IMR-90 (cell line): ENCODE measurements at places on chromosomes 7 and 10. TPM values are rescaled to one million over a fixed set of nuclear protein-coding genes. Genes with fewer than 3 reads are reported as not detected.

GRCh38 chr10:88194961-88195367 is 331.5 kb downstream of the PTEN start:
- H3K27ac ChIP-seq, result no peak overlapping the region
- H3K36me3 ChIP-seq, result no peaks in the 10 kb centered on the region
- H3K4me3 ChIP-seq, result no peak overlapping the region
- no peaks in the 10 kb centered on the region for H3K27me3 ChIP-seq

DNA sequence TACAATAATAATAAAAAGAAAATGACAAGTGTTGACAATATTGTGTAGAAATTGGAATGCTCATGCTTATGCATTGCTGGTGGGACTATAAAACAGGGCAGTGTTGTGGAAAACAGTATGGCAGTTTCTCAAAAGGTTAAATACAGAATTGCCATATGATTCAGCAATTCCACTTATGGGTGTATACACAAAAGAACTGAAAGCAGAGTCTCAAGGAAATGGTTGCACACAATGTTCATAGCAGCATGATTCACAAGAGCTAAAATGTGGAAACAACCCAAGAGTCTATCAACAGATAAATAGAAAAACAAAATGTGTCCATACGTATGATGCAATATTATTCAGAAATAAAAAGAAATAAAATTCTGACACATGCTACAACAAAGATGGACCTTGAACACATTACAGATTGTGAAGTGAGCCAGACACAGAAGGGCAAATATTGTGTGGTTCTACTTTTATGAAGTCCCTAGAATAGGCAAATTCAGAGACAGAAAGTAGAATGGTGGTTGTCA is 64.8 kb upstream of the GRM8 start:
- no peak overlapping the region for H3K27ac ChIP-seq
- H3K4me3 ChIP-seq, result no peak overlapping the region
- H3K4me1 ChIP-seq, result no peaks in the 10 kb centered on the region
- H3K27me3 ChIP-seq, result peaks cover under 1% of the 10 kb centered on the region; the same call in 1 of the 2 replicates
- H3K36me3 ChIP-seq, result no peaks in the 10 kb centered on the region

DNA sequence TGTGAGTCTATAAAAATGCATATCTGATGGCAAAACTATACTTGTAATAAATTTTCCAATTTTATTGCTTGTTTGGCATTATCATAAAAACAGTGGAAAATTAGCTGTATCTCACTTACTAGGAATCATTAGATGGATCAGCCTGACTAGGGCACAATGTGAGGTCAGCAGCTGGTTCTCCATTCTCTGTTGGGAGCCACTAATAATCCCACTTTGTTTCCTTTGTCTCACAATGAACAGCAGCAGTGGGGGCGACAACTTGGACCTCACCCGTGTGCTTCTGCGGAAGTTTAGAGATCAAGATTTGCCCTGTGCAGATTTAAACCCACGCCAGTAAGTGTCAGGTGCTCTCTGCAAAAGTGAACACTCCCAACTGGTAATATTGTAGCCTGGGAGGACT is 295.5 kb downstream of the ABCA13 start:
- no peaks in the 10 kb centered on the region for H3K4me1 ChIP-seq
- H3K4me3 ChIP-seq, result no peak overlapping the region
- H3K27me3 ChIP-seq, result no peaks in the 10 kb centered on the region
- no peak overlapping the region for H3K27ac ChIP-seq
- H3K36me3 ChIP-seq, result no peaks in the 10 kb centered on the region

- peaks cover 3% of the 10 kb centered on the region for H3K4me1 ChIP-seq
- no peaks in the 10 kb centered on the region for H3K27me3 ChIP-seq
- DNase-seq, result peak; percentile 91
Observed at GRCh38 chr7:7176406-7177043, 5.8 kb upstream of the C1GALT1 start.

GRCh38 chr10:110681023-110681681 is 37.0 kb downstream of the RBM20 start:
- H3K27ac ChIP-seq, result no peak overlapping the region
- peak; percentile 31 for DNase-seq
- no peaks in the 10 kb centered on the region for H3K36me3 ChIP-seq
- H3K4me1 ChIP-seq, result peaks cover 10% of the 10 kb centered on the region
- H3K27me3 ChIP-seq, result peaks cover 2% of the 10 kb centered on the region; the same call in 1 of the 2 replicates
- H3K4me3 ChIP-seq, result no peak overlapping the region

DNA sequence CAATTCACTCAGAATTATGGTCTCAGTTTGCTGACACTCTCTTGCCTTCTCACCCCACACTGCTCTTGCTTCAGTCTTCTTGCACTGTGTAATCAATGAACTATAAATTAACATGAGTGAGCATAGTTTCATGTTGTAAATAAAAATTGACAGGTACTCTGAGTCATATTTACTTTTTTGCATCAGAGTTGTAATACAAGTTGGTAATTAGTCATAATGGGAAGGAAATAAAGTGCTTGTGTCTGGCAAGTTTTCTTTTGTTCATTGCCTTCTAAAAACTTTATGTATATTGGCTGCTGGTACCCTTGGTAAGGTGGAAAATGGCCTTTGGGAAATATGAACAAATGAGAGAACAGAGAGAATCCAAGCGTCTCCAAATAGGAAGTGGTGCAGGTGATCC is 169.3 kb upstream of the MAGI2 start:
- H3K4me3 ChIP-seq, result no peak overlapping the region
- H3K27ac ChIP-seq, result no peak overlapping the region
- no peaks in the 10 kb centered on the region for H3K36me3 ChIP-seq
- no peaks in the 10 kb centered on the region for H3K27me3 ChIP-seq

GRCh38 chr10:27723436-27723835 is 22.2 kb downstream of the MKX start:
- H3K36me3 ChIP-seq, result no peaks in the 10 kb centered on the region
- H3K4me1 ChIP-seq, result peaks cover 11% of the 10 kb centered on the region
- H3K4me3 ChIP-seq, result no peak overlapping the region
- no peak overlapping the region; the same call in 1 of the 2 replicates for H3K27ac ChIP-seq
- DNase-seq, result peak; percentile 67

DNA sequence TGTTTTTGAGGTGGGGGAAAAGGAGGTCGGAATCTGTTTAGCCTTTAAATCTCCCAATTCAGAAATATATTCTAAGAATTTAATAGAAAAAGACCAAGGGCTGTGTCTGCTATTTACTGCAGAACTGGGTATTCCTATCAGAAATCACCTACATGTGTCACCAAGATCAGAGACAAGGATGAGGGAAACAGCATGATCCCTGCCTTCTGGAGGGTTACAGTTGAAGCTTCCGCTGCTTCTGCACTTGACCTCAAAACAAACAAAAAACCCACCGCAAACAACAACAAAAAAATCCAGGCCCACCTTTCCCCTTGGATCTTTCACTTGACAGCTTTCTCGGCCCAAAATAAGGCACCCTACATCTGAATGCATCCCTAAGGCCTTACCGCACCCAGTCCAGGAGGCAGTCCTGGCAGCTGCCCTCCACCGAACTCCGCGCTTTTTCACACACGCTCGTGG is 750 bp upstream of the CDK14 start:
- peak overlapping the region; percentile 81 for H3K27ac ChIP-seq
- peaks cover 2% of the 10 kb centered on the region; the same call in 1 of the 2 replicates for H3K4me1 ChIP-seq
- no peaks in the 10 kb centered on the region for H3K36me3 ChIP-seq
- DNase-seq, result peak; percentile 15

DNA sequence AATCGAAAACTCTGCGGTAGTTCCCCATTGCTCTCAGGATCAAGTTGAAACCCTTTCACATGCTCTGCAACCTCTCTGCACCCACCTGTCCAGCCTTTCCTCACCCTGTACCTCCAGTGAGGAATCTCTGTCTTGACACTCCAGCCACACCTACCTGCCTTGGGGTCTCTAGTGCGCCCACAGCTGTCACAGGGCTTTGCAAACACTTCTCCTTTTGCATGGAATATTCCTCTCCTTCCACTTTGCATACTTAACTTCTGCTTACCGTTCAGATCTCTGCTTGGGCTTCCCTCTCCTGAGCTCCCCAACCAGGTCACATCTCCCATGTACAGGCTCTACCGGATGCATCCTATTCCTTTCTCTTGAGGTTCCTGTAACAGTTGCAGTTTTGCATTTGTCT is 6.6 kb upstream of the ZYX start:
- H3K4me1 ChIP-seq, result peaks cover 13% of the 10 kb centered on the region
- H3K27me3 ChIP-seq, result no peaks in the 10 kb centered on the region
- H3K27ac ChIP-seq, result no peak overlapping the region
- H3K36me3 ChIP-seq, result no peaks in the 10 kb centered on the region
- H3K4me3 ChIP-seq, result no peak overlapping the region

DNA sequence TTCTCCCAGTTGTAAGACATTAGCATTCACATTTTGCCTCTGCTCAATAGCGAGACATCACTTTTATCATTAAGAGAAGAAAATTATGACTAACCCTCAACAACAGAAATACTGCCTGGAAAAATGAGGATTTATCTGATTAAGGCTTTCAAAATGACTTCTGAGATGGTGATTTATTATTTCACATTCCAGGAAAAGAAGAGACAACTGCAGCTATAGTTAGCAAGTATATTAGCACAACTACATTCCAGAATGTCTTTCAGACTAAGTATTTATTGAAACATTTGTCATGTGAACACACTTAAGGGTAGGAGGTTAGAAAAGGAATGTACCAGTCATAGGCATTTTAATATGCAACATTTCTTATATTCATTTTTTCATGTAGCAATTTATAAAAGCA is 162.0 kb downstream of the IQUB start:
- DNase-seq, result no peak
- no peaks in the 10 kb centered on the region for H3K27me3 ChIP-seq
- no peaks in the 10 kb centered on the region for H3K36me3 ChIP-seq
- H3K27ac ChIP-seq, result no peak overlapping the region

DNA sequence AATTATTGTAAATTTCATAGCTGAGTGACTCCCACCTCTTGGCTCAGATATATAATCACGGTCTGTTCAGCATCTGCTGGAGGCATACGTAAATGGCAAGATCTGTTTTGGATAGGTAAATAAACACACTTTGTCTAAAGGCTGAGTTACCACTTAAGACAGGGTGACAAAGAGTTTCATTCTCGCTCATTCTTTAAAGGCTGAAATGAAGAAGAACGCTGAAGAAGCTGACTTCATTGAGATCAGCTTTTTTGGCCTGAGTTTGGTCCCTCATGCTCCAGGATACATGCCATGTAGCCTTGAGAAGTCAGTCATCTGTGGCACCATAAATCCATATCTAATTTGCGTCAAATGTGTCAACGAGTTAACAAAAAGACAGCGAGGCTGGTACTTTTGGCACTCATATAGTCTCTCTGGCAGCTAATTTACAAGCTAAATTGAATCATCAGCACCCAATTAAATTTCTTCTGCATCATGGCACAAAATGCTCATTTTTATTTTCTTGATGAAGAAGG is 309.9 kb downstream of the GPAM start:
- no peak for DNase-seq
- H3K27ac ChIP-seq, result no peak overlapping the region
- H3K4me1 ChIP-seq, result no peaks in the 10 kb centered on the region
- no peak overlapping the region for H3K4me3 ChIP-seq
- H3K36me3 ChIP-seq, result no peaks in the 10 kb centered on the region
- H3K27me3 ChIP-seq, result no peaks in the 10 kb centered on the region

DNA sequence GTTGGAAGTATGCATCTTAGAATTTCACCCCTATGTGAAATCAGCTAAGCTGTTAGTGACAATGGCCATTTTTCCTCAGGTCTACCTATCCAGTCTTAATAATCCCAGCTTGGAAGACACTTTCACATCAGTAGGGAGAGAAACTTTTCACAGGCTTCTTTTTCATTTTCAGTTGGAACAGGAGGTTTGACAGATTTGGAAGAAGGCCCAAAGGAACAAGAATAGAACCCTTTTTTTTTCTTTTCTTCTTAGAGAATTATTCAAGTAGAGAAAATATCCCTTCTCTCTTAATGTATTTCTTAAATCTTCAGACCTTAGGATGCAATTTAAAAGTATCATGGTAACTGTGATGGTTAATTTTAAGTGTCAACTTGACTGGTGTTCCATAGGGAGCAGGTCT is 410.5 kb upstream of the C7orf33 start:
- H3K27ac ChIP-seq, result no peak overlapping the region
- no peaks in the 10 kb centered on the region for H3K4me1 ChIP-seq
- H3K4me3 ChIP-seq, result no peak overlapping the region
- no peak for DNase-seq
- no peaks in the 10 kb centered on the region for H3K27me3 ChIP-seq

- no peaks in the 10 kb centered on the region for H3K4me1 ChIP-seq
- no peaks in the 10 kb centered on the region for H3K36me3 ChIP-seq
- H3K4me3 ChIP-seq, result no peak overlapping the region
- peaks cover 4% of the 10 kb centered on the region; the same call in 1 of the 2 replicates for H3K27me3 ChIP-seq
Observed at GRCh38 chr10:33820531-33820930, 486.1 kb upstream of the NRP1 start.

DNA sequence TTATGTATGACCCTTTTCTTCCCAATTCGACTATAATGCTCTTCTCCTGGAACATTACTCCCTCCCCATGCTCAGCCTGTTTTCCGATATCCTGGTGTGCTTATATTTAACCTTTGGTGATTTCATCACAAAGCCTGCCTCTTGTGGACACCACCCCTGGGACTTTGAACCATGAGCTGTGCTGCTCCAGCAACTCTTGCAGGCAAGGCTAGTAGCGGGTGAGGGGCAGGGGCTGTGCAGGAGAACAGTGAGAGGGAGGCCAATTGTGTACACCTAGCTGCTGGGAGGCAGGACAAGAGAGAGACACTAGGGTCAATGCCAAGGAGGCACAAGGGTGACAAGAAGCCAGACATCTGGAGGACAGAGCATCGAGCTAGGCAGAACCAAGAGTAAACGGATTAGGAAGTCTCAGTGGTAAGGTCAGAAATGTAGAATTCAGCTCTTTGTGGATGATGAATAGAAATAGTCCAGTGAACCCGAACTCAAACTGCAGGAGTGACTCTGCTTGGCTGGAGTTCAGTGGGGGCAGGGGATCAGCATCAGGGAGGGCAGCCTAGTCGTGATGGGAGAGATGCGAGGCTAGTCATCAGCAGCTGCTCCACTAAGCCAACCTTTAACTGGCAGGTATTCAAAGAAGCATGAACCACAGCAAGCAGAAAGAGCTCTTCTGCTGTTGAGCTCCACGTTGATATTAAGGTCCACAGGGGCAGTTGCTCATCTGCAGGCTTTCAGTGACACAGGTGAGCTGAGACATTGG is 31.0 kb upstream of the MKI67 start:
- no peaks in the 10 kb centered on the region for H3K36me3 ChIP-seq
- no peak overlapping the region for H3K4me3 ChIP-seq
- no peak for DNase-seq
- no peak overlapping the region for H3K27ac ChIP-seq
- H3K4me1 ChIP-seq, result no peaks in the 10 kb centered on the region
- H3K27me3 ChIP-seq, result peaks cover 8% of the 10 kb centered on the region

- DNase-seq, result no peak
- H3K4me3 ChIP-seq, result no peak overlapping the region
- no peaks in the 10 kb centered on the region for H3K36me3 ChIP-seq
- H3K27me3 ChIP-seq, result peaks cover 3% of the 10 kb centered on the region
- H3K27ac ChIP-seq, result no peak overlapping the region
- no peaks in the 10 kb centered on the region for H3K4me1 ChIP-seq
Observed at GRCh38 chr7:96329241-96329640, 7.3 kb upstream of the SLC25A13 start.

The FFAR4 gene
- not detected in 2 replicates for total RNA-seq

The PLXNA4 gene
- under 0.01 TPM in 2 replicates for total RNA-seq

The SLC18A2 gene
- not detected in 2 replicates for total RNA-seq

The CAV2 gene
- 199 and 217 TPM in 2 replicates for total RNA-seq

The TSPAN33 gene
- total RNA-seq, result 0.28 and 0.36 TPM in 2 replicates
